NCI-H748 treated with DMSO at 0.1 percent for 48 hours (cell line): ENCODE measurements at places on chromosomes 1 and 21.

DNA sequence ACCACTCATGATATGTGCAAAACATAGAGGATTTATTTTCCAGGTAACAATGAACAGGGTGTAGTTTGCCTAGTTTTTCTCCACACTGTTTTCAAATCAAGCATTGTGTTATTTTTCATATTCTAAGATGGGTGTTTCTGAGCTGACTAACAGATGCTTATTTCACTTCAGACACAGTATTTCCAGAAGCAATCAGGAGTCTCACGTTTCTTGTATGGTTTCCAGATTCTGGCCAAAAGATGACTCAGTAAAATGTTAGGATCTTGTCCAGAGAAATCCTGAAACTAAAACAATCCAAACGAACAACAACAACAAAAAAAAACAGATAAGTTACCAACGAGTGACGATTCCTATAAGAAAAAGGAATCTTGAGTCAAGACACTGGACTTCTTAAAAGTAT, 5.3 kb downstream of the UTS2 start:
- no peak for DNase-seq

- DNase-seq: no peak
Measured at GRCh38 chr1:36166938-36167905, 11.3 kb downstream of the MAP7D1 start.

DNA sequence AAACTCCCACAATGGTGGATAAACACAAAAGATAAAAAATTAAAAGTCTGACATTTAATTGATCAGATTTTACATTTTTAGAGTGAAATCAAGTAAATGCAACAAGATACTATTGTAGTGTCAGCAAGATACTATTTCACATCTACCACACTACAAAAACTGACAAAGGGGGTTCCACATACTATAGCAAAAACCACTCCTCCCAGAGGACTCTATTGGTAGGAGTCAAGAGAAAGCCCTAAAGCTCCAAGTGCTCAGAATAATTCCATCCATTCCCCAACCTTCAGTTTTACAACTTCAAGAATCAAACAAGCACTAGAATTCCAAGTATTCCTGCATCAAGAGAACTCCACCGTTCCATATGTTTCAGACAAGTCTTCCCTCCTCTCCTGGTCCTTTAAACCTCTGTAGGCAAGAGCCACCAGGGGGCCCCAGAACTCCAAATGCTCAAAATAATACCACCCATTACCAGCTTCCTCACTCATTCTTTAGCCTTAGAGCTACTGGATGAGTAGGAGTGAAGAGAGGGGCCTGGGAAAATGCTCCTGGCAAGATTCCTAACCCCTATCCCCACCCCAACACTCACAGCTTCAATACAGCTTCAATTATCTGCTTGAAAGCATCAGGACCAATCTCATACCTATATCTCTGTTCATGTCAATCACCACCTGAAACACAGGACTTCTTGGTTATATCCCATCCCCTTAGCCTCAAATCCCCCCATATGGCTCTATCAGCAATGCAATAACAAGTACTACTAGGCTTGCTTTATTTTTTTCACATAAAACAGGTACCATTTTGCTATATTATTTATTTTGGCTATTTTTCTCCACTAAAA, 9.9 kb downstream of the TOR1AIP2 start:
- peak; percentile 4 for DNase-seq

DNA sequence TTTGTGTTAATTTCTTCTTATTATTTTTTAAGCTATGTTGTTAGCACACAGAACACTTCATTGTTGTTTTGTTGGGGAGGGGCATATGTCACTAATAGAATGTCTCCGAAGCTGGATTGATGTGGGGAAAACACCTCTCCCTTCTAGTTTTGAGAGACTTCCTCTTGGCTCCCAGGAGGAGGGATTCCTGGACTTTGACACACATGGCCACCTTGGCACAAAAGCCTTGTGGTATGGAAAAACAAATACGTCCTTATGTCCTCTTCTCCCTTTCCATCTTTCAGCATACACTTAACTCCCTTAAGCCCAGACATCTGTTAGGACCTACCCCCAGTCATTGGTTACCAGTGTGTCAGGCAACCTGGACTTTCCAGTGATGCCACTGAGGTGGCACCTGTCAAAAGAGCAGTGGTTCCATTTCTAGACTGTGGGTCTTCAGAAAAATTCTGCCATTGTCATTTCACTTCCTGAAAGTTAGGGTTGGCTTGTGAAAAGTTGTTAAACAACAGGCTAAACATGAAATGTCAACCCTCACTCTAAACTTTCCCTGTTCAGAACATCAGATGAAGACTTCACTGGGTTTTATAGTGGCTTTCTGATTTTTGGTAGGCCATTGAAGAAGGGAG, 12.5 kb upstream of the ABCB10 start:
- DNase-seq: no peak
